ENCODE measurements at places on chromosomes 13 and 19. TPM values are rescaled to one million over a fixed set of nuclear protein-coding genes. Genes with fewer than 3 reads are reported as not detected.

DNA sequence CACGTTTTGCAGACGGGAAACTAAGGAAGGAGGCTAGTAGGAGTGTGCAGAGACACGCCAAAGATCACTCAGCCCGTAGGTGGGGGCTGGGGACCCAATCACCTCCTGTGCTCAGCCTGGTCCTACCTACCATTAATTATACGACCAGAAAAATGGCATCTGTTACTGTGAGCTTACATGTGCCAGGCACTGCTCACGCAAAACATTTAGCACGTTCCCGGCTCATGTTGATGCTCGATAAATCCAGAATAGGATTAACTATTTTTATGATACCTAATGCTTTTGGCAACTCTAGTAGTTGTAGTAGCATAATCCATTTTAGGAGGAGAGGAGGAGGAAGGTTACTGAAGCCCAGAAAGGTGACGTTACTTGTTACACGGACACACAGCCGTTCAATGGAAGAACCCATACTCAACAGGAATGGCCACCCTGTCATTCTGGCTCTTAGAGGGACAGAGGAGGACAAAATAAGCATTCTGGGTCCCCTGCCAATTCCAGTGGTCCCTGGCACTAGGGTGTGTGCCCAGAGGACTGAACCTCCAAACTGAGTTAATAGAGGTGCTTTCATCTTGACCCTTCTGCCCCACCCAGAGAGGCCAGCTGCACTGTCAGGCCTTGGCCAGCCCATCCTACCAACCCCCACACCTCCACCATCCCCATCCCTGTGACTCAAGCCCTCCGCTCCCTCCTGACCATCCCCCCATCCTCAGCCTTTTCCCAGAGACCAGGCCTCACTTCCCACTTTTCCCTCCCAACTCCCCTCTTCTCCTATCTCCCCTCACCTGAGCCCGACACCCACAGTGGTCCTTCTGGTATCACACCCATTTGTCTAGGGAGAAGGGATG lies 5.0 kb upstream of the EML2 start:
- H3K36me3 ChIP-seq, result peaks cover 8% of the 10 kb centered on the region
- H3K4me1 ChIP-seq, result peaks cover 11% of the 10 kb centered on the region
- peak; percentile 32 for DNase-seq
- H3K27me3 ChIP-seq, result peaks cover 7% of the 10 kb centered on the region

DNA sequence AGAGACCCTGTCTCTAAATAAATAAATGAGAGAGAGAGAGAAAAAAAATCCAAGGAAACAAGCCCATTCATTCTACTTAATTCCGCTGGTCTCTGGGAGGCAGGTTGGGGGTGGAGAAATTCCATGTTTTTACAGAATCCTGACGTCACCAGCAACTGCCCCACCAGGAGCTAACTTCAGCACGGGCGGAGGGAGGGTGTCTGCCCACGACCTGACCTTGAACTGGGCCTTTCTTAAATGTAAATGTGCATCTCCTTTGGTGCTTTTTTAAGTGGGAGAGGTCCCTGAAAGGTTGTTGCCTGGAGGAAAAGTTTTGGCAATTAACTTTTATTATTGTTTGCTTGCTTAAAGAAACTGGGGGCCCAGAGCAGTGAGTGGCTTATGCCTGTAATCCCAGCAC lies 15.5 kb downstream of the KLF2 start:
- H3K36me3 ChIP-seq, result no peaks in the 10 kb centered on the region
- H3K27me3 ChIP-seq, result peaks cover 7% of the 10 kb centered on the region
- H3K27ac ChIP-seq, result no peak overlapping the region
- H3K4me1 ChIP-seq, result no peaks in the 10 kb centered on the region
- DNase-seq, result no peak
- no peak overlapping the region for H3K4me3 ChIP-seq

DNA sequence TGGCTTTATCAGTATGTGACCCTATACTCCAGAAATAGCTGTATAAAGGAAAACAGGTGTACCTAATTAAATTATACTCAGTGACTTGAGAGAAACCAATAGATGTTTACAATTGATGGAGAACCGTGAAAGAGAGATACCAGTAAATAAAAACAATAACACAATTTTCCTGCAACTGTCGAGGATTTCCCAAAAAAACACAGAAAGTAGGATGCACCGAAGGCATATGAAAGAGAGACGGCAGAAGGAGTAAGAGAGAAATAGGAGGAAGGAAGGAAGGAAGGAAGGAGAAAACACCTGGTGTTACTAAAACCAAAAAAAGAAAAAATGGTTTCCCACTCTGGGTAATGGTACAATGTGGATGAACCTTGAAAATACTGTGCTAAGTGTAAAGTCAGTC lies 6.8 kb upstream of the ZNF229 start:
- no peak for DNase-seq
- no peak overlapping the region for H3K4me3 ChIP-seq
- H3K4me1 ChIP-seq, result no peaks in the 10 kb centered on the region
- no peaks in the 10 kb centered on the region for H3K27me3 ChIP-seq

DNA sequence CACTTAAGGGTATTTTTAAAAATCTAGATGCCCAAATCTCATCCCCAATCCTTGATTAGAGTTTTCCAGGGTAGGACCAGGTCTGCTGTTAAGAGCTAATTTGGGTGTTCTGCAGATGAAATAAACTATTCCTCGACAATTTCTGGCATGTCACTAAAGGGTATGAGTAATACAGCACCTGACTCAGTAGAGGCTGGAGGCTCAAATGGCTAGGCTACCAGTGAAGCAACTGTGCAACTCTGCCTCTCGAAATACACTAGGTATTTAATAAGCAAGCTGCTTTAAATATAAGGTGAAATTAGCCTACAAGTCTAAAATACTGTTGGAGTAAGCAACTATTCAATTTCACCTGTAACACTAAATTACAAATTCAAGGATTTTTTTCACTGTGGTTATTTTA lies 1.5 kb downstream of the RNF6 start:
- no peaks in the 10 kb centered on the region for H3K36me3 ChIP-seq
- H3K27ac ChIP-seq, result no peak overlapping the region
- peak overlapping the region; percentile 45 for H3K4me3 ChIP-seq
- H3K4me1 ChIP-seq, result peaks cover 5% of the 10 kb centered on the region

DNA sequence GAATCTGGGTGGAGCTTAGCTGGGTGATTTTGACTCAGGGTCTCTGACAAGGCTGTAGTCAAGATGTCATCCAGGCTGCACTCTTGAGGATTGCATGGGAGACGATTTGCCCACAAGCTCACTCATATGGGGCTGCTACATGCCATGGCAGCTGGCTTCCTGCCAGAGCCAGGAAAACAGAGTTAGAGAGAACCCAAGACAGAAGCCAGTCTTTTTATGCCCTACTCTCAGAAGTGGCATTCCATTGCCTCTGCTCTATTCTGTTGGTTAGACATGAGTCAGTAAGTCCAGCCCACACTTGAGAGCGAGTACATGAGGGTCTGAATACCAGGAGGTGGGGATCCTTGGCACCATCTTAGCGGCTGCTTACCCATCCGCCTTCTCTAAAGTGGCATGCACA lies 9.5 kb downstream of the POLR1D start:
- no peak overlapping the region for H3K27ac ChIP-seq
- H3K4me3 ChIP-seq, result no peak overlapping the region
- no peaks in the 10 kb centered on the region for H3K4me1 ChIP-seq
- no peaks in the 10 kb centered on the region for H3K36me3 ChIP-seq
- no peak for DNase-seq
- H3K27me3 ChIP-seq, result no peaks in the 10 kb centered on the region

Gene FXYD3
- total RNA-seq, result not detected

Gene ZIC2
- total RNA-seq, result 21.9 TPM

Gene R3HDM4
- 61.9 TPM for total RNA-seq

Gene ZNF837
- 2.0 TPM for total RNA-seq
